Hematopoietic multipotent progenitor cell treated with erythropoietin and hydrocortisone succinate and interleukin-3 and kit ligand, for 15 days (in vitro differentiated cells): ENCODE measurements at places on chromosomes 5 and 9.

- DNase-seq: no peak
Observed at GRCh38 chr5:88093765-88094164, 174.9 kb downstream of the TMEM161B start.

DNA sequence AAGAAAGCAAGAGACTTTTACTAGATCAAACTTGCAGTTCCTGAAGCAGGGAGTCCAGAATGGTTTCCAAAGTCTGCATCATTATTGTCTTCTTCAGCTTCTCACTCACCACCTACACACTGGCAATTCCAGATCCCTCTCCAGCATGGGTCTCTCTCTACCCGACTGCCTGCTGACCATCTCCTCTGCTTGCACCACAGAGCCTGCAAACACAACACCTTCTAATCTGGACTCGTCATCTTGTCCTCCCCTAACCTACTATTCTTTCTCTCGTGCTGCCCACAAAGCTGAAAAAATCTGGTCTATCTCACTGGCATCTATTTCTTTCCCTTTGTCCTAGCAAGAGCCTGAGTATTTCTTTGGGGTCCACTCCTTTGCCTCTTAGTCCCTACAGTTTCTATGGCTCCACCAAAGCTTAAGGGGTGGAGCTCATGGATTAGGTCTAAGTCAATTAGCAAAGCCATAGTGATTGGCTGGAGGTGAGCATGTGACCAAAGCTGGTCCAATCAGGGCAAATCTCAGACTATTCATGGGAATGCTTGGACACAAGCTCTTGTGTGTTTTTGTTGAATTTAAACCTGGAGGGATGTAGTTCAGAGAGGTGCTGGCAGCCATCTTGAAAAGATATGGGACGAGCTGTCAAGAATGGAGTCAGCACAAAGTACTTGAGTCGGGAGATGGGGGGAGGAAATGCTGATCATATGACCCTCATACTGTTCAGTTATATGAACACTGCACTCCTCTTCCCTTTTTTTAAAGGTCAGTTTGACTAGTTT, 63.5 kb downstream of the GALNT12 start:
- no peak for DNase-seq

- no peak for DNase-seq
Observed at GRCh38 chr5:82561797-82562196, 283.6 kb upstream of the RPS23 start.

DNA sequence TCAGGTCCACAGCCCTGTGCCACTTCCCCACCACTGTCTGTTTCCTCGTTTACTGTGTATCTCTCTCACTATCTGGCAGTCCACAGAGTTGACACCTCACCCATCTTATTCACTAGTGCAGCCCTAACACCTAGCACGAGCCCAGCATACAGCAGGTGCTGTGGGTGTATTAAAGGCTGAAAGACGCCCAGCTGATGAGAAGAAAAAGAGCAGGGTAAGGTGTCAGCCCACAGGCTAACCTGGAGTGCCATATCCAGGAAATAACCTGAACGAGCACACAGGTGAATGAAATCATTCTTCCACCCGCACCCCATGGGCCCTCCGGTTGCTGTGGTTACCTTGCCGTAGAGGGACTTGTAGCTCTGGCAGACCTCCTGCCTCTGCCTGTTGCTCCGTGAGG, 18.6 kb downstream of the ANXA6 start:
- no peak for DNase-seq

- no peak for DNase-seq
Observed at GRCh38 chr5:90881626-90882150, 323.1 kb downstream of the ADGRV1 start.
